ENCODE measurements at places on chromosomes 1 and 21.

DNA sequence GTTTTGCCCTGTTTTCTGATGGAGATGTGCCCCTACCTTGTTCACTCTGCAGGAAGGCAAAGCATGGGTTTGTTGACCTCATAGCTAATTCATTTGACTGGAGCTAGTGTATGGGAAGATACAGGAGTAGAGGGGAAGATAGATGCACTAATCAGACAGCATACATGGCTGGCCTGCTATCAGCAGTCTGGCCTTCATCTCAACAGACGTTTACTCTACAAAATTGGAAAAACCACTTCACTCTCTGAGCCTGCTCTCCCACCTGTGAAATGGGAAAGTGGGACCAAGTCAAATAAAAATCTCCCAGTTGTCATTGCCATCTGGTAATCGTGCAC is 235.2 kb upstream of the RAB4A start:
- DNase-seq: no peak

GRCh38 chr1:54404939-54405897 is 976 bp downstream of the SSBP3 start:
- DNase-seq: peak; percentile 39

DNA sequence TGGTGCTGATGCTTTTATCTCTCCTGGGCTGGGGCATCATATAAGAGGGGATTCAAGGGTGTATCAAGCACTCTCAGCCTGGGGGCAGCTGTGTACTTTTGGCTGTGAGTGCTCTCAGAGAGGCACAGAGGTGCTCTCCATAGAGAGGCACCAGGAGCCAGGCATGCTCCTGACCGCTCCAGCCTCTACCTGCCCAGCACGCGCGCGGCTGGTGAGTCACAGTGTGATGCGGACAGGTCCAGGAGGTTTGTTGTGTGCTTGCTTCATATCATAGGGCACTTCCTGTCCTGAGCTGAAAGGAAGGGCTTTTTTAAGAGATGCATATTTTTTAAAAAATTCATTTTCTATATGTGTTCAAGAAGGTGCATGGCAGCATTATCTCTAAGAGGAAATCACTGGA is 93.6 kb upstream of the BCAR3 start:
- no peak for DNase-seq

DNA sequence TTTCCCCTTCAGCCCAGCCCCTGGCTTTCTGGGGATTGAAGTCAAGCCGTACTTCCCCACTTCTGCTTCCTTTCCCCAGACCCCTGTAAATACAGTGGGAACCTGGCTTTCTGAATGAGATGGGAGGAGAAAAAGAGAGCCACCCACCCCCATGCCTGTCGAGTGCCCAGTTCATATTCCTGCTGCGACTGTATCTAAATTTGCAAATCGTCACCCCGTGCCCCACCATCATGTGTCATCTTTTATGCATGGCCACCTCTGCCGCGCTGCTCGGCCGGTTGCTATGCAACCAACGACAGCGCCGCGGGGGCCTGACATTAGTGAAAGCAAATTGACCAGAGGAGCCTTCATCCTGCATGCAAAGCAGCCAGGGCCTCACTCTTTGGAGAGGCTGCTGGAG is 143.0 kb downstream of the ELAVL4 start:
- DNase-seq: no peak

Measured in pancreas (tissue), 10 donors.